ENCODE measurements at places on chromosomes 7 and 10. TPM values are rescaled to one million over a fixed set of nuclear protein-coding genes. Genes with fewer than 3 reads are reported as not detected.

GRCh38 chr10:58152673-58153263, 114.9 kb downstream of the IPMK start:
- no peak for DNase-seq

DNA sequence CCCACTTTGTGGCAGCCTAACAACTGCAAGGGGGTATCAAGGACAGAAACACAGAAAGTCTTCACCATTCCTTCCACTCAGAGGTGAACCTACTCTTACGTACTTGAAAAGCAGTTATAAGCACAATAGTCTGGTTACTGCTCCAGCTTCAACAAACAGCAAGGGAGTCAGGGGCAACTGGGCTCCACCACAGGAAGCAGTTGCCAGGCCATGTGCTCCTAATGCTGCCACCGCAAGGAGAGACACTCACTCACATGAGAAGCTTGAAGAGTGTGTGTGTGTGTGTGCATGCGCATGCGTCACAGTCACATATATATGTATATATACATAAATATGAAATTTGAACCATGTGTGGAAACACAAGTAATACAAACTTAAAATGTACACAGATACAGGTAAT, 65.5 kb downstream of the GRB10 start:
- DNase-seq, result no peak

DNA sequence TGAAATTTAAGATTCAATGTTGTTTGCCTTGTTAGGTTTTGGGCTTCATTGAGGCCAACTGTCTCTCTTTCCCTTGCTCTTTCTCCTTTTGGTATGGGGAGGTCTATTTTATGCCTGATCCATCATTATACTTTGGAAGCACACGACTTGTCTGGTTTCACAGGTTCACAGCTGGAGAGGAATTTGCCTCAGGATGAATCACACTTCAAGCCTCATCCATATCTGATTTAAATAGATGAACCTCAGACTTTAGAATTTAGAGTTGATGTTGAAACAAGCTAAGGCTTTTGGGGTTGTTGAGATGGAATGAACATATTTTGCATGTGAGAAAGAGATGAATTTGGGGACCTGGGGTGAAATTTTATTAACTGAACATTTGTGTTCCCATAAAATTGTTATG, 150.5 kb upstream of the IGFBP3 start:
- no peak for DNase-seq

GRCh38 chr10:116574797-116575196, 16.0 kb upstream of the PNLIPRP1 start:
- DNase-seq, result no peak

The C10orf71 gene
- not detected for total RNA-seq

DNA sequence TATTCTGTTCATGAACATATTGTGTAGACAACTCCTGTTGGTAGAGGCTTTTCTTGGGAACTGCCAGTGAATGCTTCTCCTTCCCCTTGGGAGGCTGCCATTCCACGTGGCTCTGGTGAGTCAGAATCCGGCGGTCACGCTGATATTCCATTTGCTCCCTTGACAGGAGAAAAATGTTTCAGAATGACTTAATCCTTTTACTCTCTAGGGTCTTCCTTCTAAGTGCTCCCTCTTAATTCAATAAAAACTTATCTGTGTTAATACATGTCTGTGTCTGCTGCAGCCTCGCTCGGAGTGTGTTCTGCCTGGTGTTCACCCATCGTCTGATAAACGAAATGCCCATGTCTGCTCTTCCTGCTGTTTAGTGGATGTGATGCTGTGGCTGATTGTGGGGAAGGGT, 278.6 kb downstream of the ARHGAP12 start:
- DNase-seq, result no peak

GRCh38 chr10:100987685-100988049, 324 bp downstream of the TWNK start:
- DNase-seq, result no peak

Measured in type B pancreatic cell (in vitro differentiated cells).